AG04450 (cell line): ENCODE measurements at places on chromosomes 6 and 20.
A peak's percentile ranks its signal among the peaks of the same experiment; 100 is the strongest.

DNA sequence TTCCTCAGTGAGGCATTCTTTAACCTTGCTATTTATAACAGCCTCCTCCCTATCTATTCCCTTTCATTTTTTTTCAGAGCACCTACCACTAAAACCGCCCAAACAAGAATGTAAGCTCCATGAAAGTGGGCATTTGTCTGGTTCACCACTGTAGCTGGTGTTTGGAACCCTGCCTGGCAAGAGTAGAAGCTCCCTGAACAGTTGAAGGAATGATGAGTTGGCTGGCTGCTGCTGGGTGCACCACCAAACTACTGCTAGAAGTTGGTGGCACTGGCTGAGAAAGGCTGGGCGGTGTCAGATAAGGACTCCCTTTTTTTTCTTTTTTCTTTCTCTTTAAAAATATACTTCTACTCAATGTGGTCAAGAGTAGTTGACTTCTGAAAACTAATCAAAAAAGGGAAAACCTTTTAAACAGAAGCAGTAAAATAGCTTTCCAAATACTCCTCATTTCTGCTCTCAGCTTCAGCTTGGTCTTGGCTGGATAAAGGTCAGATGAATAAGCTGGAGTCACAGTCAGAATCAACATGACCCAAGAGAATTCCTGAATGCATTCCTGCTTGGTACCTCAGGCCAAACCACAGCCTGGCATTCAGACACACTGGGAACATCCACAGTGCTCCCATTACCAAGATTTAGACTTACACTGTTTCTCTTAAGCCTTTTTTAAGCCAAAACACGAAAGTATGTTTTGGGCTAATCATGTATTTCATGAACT is 38.0 kb downstream of the RTN4IP1 start:
- peak; percentile 37 for DNase-seq

DNA sequence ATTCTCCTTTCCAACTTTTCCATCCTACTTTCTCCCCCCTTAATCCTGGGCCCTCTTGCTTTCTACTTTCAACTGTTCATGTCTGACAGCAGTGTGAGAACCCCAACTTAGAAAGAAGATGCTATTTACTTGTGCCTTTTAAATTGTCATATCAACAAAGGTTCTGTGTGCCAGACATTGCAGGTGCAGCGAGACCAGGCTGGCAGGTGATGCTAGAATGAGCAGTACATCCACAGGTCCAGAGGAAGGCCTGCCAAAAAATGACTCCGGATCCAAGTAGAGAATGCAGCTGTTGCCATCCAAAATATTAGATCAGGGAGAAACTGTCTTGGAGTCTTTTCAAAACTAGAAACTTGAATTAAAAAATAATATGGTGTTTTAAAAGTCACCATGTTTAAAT is 510.5 kb downstream of the LMBRD1 start:
- DNase-seq, result no peak

DNA sequence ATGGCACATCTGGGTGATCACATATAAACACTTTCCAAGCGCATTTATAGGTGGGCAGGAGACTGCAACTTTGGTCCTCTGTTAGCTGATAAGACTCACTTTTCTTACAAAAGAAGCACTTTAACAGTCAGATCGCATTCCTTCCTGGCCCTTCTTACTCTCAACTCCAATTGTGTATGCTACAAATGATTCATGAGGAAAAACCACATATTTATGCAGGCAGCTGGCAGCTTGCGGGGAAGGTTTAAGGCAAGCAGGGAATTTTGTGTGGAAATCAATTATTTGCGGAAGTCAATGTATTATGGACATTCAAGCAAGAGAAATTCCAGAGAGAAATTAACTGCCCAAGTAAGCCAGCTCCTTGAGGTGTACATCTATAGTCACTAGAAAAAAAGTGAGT is 194.0 kb downstream of the PKHD1 start:
- no peak for DNase-seq

GRCh38 chr6:157757430-157758403 is 65.3 kb upstream of the SNX9 start:
- no peak for DNase-seq

DNA sequence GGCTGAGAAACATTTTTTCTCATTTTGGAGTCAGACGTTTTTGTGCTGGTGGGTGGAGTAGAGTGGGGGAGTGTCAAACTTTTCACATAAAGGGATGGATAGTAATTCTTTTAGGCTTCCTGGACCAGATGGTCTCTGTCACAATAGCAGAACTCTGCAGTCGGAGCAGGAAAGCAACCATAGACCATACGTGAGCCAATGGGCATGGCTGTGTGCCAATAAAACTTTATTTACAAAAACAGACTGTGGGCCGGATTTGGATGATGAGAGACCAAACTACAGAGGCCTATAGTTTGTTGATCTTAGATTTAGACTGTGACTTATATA is 70.8 kb upstream of the SLC22A23 start:
- no peak for DNase-seq

- DNase-seq, result peak; percentile 88
Measured at GRCh38 chr6:101722991-101723579, 329.6 kb downstream of the GRIK2 start.

DNA sequence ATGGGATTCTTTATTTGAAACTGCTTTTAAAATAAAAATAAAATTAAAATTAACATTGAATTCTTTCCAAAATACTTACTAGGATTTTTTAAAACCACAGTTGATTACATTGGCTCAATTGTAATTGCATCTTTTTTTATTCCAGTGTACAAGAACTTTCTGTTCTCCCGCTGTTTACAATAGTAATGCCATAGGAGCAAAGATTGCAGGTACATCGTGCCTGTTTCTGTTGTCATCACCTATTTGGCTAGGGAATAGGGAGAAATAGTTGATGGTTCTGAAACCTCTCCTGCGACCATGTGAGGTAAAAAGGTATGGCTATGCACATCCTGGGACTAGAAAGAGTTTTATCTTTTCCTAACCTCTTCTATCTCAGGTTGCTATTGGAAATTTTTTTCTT is 28.2 kb upstream of the RHAG start:
- DNase-seq, result no peak

DNA sequence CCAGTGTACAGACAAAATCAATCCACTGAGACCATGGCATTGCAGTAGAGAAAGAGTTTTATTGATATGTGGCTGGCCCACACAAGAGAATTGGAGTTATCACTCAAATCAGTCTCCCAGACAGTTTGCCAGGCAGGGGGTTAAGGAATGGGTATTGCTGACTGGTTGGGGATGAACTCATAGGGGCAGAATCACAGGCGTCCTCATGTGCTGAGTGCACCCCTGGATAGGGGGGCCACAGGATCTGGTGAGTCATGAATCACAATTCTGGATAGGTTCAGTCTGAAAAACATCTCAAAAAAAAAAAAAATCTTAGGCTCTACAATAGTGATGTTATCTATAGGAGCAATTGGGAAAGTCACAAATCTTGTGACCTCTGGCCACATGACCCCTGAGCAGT is 29.5 kb upstream of the ILRUN start:
- no peak for DNase-seq

DNA sequence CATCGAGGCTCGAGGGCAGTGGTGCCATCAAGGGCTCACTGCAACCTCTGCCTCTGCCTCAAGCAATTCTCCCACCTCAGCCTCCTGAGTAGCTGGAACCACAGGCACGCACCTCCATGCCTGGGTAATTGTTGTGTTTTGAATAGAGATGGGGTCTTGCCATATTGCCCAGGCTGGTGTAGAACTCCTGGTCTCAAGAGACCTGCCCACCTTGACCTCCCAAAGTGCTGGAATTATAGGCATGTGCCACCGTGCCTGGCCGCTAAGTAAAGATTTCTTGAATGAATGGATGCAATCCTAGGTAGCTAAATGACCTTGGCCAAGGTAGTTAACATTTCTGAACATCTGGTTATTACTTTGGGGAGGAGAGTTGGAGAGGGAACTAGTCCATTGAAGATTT is 7.4 kb downstream of the SCAF8 start:
- DNase-seq, result no peak

- peak; percentile 11 for DNase-seq
Measured at GRCh38 chr6:147381712-147382111, 126.8 kb upstream of the SAMD5 start.

DNA sequence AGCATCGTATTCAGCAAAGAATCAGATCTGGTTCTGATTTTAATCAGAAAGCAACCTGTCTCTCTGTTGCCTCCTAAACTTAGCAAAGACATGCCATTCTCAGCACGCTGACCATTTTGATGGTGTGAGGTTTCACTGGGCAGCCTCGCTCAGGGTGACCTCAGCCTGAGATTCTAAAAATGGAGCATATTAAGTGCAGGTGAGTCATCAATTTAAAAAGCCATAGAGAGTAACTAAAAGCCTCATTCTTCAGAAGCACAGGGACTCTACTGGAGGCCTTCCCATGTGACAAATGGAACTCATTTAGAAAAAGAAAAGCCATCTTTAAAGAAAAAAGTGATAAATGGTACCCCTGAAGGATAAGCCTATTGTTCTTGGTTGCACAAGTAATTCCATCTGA is 91.3 kb downstream of the FILIP1 start:
- DNase-seq, result no peak

GRCh38 chr20:24477831-24478547 is 8.6 kb downstream of the SYNDIG1 start:
- no peak for DNase-seq

GRCh38 chr6:139187489-139187888 is 52.6 kb downstream of the HECA start:
- DNase-seq, result no peak

GRCh38 chr6:169935348-169935718 is 183.9 kb downstream of the ERMARD start:
- no peak for DNase-seq

GRCh38 chr6:109295109-109295773 is 87.0 kb downstream of the CD164 start:
- no peak for DNase-seq

DNA sequence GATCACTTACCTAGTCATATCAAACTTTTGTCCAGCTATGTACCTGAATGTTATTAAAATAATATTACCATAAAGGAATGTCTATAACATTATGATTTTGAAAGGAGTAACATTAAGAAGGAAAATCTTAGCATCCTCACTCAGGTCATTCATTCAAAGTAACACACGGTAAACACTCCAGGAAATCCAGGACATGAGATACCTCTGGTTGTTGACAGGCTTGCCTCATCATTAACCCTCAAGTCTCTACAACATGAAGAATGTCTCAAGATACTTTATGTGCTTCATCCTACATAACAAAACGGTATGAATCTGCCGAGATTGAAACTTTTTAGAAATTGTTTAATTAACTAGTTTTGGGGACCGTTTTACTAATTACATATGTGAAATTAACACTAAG is 690 bp upstream of the FILIP1 start:
- no peak for DNase-seq

DNA sequence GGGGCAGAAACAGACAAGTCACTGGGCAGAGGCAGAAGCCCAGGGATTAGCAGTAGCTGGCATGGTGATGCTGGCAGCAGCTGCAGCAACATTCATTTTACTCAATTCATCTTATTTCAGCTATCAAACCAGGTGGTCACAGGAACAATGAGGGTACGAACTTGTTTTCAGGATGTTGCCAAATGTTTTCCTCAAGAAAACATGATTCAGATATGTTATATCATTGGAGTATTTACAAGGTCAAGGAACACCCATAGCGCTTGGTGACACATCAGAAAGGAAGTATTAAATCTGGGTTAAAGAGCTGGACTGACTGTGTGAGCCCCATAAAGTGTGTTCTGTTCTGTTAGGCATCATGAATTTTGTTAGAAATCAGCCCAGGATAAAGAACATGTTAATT is 456.9 kb upstream of the ID4 start:
- no peak for DNase-seq

GRCh38 chr6:39920157-39920556 is 14.1 kb downstream of the MOCS1 start:
- DNase-seq, result no peak

DNA sequence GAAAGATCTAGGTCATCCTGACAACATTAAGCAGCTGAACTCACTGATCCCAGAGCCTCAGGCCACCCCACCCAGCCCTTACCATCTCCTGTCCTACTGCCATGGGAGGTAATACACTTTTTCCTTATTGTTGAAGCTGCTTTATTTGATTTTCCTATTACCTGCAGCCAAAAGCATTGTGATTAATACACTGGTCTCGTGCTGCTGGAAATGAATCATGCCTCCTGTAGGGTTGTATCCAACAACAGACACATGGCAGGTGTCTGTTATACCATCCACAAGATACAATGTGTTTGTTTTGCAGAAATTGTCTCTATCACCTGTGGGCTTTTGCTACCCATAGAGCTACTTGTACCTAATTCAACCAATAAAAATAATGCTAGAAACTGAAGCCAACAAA is 34.2 kb downstream of the MYLIP start:
- DNase-seq, result no peak

DNA sequence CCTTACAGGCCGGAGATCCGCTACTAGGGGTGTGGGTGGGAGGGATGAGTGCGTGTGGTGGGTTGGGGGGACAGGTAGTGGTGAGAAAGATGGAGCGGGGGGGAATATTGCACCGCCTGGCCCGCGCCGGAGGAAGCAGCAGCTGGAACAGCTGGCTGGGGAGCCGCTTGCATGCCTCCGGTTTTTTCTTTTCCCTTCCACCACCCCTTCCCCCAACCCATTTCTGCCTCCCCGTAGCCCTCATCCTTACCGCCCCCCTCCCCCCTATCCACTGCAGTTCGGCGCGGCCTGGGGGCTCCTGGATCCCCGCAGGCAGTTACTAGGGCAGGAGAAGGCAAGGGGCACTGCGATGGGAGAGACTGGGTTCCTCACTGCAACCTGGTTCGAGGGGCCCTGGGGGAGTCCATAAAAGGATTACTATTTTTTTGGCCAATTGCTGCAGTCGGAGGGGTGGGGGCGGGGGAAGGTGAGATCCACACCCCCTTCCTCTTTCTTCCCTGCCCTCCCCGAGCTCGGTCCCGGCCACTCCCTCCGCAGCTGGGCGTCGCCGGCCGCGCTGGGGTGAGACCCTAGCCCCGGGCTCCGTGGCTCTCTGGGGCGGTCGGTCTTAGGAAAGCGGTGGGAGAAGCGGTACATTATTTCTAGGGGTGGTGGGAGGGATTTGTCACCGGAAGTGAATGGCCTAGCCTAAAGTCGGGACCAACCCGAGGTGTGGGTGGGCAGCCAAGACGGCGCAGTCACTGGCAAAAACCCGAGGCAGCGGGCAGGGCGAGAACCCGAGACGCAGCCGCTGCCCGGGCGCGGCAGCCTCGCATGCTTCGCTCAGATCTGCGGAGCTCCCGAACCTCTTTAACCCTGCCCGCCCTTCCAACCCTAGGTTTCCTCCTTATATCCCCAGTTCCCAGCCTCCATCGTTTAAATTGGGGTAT is 824 bp upstream of the TBCC start:
- DNase-seq, result peak; percentile 83

GRCh38 chr6:169969372-169970099 is 218.1 kb downstream of the ERMARD start:
- no peak for DNase-seq

GRCh38 chr6:95576998-95577303 is 384 bp upstream of the MANEA start:
- DNase-seq, result no peak

GRCh38 chr20:33840759-33841435 is 29.7 kb downstream of the CHMP4B start:
- no peak for DNase-seq

- DNase-seq, result no peak
Measured at GRCh38 chr6:43970913-43971775, 156.1 kb downstream of the MRPL14 start.
